ENCODE measurements at places on chromosomes 2 and 18.

DNA sequence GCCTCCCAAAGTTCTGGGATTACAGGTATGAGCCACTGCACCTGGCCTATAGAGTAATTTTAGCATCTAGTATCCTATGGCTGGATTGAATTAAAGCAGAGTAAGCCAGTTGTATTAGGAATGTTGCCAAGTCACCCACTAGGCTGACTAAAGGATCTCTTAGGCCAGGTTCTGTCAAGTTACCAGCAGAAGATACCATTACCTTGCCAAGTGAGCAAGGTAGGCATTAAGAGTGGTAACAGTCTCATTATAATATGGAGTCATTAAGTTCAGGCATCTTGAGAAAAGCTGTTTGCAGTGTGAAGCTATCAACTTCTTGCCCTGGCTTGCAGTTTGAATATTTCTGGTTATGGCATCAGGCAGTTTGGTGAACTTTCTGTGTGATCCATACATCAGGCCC is 37.0 kb upstream of the MTCL1 start:
- DNase-seq = no peak

GRCh38 chr2:216031960-216032689 is 18.8 kb upstream of the MREG start:
- no peak for DNase-seq

GRCh38 chr2:126832014-126832413 is 66.7 kb upstream of the TEX51 start:
- DNase-seq = no peak

- no peak for DNase-seq
Observed at GRCh38 chr18:79554945-79555645, 124.5 kb upstream of the CTDP1 start.

- DNase-seq = no peak
Observed at GRCh38 chr2:109374548-109375130, 239.1 kb downstream of the SEPTIN10 start.

DNA sequence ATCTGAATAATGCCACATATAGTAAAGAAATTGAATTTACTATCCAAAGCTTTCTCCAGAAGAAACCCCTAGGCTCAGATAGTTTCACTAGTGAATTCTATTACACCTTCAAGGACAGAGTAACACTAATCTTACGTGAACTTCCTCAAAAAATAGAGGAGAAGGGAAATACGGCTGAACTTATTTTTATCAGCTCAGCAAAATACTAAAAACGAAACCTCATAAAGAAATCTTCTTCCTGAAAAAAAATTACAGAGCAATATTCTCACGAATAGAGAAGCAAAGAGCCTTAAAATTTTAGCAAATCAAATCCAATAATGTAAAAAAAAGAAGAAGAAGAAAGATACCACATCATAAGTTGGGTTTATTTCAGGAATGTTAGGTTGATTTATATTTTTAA is 14.7 kb downstream of the CAPN13 start:
- no peak for DNase-seq

- DNase-seq = no peak
Observed at GRCh38 chr2:169300636-169301530, 61.5 kb downstream of the LRP2 start.

DNA sequence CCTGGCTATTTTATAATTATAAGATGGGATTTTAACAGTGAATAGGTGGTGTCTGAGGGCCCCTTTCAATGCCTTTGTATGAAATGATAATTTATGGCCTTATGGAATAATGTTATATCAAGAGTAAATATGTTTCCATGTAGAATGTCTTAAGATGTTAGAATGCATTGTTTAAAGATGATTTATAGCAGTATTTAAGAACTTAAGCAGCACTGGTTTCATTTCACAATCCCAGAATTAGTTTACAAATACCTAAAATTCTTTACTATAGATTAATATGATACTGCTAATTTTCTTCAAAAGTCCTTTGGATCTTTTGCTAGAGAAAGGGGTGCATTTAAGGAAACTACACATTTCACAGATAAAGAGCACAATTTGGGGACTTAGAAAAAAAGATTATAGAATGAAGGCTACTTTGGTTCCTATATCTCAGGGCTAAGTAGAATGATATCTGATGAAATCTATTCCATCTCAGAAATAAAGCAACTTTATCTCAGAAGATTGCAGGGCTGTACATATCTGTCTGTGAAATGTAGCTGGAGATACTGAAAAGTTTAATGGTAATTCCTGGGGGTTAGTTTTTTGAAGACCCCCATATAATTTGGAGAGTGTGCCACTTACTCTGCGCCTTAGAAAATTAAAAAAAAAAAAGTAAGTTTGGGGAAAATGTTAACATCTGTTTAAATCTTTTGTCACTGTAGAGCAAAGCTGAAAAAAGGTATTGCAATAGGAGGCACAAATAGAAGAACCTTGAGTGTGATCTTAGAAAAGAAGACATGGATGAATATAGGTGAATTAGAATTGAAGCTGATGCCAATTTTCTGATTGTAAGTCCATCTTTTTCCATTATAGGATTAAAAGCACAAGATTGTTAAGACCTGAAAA is 123.4 kb downstream of the GULP1 start:
- DNase-seq = no peak

DNA sequence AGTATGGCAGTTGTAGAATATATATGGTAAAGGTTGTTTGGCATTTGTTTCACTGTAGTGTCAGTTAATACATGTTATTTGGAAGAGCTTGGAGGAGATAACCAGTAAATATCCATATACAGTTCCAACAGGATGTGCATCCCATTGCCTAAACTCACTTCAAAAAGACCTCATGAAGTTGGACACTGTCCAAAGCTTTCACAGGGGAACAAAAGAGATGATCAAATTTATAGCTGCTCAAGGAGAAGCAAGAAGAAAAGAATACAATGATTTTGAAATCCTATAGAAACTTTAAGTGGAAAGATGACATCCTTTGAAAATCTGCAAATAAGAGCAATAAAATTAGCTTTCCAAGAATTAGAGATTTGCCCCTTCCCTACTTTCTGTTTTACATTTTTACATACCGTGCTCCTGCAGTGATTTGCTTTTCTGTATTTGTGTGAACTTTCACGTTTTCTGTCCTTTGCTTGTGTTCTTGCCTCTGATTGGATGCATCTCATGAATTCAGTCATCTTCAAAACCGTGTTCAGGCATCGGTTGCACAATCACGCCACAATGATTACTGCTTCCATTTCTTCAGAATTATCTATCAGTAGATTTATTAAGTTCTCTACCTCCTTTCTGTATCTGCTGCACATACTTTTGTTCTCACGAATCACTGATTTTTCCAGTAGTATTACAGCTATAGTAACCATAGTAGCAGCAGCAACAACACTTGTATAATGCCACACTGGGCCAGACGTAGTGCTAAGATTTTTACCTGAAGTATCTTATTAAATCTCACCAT is 83.8 kb downstream of the PARD3B start:
- DNase-seq = no peak

- DNase-seq = no peak
Observed at GRCh38 chr2:231936491-231936890, 10.3 kb upstream of the NPPC start.

DNA sequence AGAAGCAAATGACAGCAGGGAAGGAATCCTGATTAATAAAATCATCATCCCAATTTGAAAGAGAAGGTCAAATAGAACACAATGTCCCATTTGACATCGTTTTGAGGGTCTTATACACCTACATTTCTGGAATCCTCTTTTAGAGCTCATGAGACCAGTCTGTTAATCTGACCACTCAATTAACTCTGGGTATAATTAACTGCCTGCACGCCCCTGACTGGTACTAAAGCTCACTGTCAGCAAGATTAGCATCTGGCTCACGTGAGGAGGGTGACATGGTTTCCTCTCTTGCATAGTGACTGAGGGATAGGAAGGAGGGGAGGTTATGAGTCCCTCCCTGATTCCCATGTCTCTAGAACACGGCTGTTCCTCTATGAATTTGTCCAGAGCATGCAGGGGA is 124.3 kb downstream of the ICOS start:
- no peak for DNase-seq

- DNase-seq = no peak
Observed at GRCh38 chr2:241950413-241951315, 81.1 kb downstream of the RTP5 start.

DNA sequence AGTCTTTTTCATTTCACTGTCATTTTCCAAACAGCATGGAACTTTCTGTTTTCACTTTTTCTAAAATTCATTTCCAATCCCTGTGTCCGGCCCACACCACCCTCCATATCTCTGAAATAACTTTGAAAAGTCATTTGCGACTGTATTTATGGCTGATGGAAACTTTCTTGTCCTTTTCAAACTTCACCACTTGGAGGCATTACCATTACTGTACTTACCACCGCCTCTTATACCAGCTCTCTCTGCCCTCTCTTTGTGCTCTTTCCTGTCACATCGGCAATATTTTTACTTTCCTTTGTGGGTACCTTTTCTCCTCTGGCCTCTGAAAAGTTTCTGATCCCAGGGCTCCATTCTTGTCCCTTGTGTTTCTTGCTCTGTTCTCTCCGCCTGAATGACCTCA is 39.5 kb upstream of the IL1RL1 start:
- DNase-seq = no peak

- DNase-seq = no peak
Observed at GRCh38 chr18:62323483-62324180, 1.5 kb upstream of the TNFRSF11A start.

DNA sequence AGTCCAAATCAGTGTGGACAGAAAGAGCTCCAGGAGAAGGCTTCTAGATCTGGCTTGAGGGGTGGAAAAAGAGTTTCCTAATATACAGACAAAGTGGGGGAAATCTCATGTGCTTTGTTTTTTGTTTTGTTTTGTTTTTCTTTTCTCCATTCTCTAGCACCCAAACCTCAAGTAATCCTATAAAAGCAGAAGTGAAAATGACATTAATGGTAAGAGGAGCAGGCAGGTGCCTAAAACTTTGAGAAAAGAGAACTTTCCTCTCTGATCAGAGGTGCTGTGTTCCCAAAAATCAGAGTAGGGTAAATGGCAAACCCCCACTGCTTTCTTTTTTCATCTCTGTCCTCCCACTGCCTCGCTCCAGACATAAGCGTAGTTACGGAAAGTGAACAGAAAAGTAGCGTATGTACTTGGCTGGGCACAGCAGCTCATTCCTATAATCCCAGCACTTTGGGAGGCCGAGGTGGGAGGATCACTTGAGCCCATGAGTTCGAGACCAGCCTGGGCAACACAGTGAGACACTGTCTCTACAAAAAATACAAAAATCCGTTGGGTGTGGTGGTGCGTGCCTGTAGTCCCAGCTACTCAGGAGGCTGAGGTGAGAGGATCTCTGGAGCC is 77.8 kb downstream of the FAM161A start:
- DNase-seq = no peak

- no peak for DNase-seq
Observed at GRCh38 chr2:88227446-88227845, 57.3 kb downstream of the THNSL2 start.

DNA sequence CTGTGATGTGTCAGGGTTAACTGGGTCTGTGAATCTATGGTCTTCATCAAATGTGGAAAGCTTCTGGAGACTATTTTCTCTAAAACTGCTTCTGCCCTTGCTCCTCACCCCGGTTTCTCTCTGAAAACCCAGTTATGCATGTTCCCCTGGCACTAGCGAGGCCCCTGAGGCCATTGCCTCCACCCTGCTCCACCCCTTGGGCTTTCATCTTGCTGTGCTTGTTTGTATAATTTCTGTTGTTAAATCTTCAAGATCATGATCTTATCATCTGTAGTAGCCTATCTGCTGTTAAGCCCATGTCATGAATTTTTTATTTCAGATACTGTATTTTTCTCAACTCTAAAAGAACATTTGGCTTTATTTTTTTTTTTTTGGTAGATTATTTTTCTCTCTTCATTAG is 14.9 kb upstream of the ANO7 start:
- DNase-seq = no peak
